Amygdala (tissue), 56 donors: ENCODE measurements at places on chromosomes 5 and 9.

DNA sequence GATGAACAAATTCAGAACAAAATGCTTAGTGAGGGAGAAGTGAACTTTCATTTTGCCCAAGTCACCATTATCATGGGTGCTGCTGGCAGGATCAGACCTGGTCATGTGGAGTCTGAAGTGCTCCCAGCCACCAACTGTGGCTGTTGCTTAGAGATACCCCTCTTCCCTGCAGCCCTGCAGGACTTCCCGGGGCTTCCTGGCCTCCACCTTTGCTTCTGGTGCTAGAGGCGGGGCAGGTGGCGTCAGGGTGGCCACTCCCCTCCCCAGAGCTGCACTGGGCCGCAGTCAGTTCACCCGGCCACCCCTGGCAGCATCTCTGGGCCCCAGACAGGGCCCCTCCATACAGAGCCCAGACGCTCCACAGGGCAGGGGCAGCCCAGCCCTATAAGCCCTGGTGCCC lies 30.0 kb upstream of the SLC12A7 start:
- no peak for DNase-seq

DNA sequence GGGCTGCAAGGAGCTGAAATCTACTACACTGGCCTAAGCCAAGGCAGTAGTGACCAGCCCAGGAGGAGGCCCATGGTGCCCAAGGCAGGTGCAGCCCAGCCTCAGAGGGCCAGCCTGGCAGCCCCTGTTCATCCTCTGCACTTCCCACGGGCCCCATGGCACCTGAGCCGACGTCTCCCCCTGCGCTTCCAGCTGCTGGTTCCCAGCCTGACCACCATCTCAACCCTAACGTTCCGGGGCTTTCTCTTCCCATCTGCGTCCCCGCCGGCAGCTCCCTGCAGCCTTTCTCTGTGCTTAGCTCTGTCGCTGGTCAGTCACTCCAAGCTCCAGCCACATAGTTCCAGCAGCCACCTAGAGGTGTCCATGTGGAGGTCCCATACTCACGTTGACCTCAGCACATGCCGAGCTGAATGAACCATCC lies 105.5 kb upstream of the LMX1B start:
- no peak for DNase-seq

DNA sequence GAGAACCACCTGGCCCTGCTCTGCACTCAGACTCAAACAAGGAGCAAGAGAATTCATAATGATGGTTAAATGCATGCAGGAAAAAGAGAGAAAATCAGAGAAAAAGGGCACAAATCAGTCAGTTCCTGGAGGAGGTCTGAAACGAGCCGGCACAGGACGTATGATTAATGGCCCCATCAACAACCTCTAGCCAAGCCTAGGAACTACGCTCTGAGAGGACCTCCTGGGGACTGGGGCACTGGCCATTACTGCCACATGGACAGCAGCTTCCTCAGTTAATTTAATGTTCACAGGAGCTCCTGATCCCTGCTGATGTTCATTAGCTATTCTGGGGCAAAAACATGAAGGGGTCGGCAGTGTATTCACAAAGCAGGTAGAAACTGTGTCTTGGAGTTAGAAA lies 238.1 kb downstream of the MED10 start:
- no peak for DNase-seq

- DNase-seq: no peak
Measured at GRCh38 chr5:83583859-83584258, 112.3 kb downstream of the VCAN start.

DNA sequence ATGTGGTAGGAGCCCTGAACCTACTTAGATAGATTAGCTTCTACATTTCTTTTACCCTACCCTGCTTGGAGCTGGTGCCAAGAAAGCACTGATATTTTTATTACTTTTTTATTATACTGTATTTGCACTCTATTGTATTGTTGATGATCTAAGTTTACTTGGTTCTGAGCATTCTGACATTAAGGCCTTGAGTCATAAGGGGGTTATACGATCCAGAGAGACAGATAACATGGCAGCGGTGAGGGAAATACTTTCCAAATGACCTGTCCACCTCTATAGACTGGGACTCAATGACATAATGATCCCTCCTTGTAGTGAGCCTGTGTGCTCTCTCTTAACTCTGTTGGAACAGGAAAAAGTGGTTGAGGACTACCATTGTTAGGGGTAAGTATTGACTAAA lies 176.3 kb downstream of the MAN2A1 start:
- DNase-seq: no peak

- DNase-seq: no peak
Measured at GRCh38 chr5:27969157-27969556, 930.8 kb upstream of the CDH9 start.

DNA sequence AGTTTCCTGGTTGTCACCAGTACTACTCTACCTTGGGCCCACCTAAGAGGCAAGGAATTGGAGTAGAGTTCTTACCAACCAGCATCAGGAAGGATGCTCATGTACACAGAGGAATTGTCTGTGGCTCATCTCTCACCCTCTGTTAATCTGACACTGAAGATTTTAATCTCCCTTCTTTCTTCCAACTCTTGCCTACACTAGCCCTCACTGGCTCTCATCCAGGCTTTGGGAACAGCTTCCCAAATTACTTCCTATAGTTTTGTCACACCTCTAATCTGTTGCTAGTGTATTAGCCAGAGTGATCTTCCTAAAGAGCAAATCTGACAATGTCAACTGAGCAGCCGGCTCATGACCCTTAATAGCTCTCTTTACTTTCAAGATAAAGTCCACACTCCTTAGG lies 218.7 kb upstream of the TRIM32 start:
- no peak for DNase-seq

DNA sequence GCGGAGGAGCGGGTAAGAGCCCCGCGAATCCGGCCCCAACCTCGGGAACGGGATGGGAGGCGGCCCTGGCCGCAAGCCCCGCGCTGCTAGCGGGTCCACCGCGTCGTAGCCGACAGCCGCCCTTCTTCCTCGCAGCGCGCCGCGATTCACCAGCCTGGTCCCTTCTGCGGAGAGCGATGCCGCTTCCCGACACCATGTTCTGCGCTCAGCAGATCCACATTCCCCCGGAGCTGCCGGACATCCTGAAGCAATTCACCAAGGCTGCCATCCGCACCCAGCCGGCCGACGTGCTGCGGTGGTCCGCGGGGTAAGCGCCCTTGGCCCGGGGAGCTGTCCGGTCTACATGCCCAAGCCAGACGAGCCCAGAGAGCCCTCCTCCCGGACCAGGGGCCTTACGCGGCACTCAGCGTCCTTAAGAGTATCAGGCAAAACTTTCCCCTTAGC lies 335 bp downstream of the ROPN1L start:
- no peak for DNase-seq

DNA sequence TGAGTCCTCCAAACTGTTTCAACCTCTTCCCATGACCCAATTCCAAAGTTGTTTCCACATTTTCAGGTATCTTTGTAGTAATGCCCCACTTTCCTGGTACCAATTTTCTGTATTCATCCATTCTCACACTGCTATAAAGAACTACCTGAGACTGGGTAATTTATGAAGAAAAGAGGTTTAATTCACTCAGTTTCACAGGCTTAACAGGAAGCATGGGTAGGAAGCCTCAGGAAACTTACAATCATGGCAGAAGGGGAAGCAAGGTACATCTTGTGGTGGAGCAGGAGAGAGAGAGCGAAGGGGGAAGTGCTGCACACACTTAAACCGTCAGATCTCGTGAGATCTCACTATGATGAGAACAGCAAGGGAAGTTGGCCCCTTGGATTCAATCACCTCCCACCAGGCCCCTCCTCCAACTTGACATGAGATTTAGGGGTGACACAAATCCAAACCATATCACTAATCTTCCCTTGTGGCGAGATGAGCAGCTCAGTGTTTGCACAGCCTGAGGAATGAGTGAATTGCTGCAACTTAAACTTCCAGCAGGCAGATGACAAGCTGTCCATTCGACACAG lies 42.9 kb downstream of the TRIP13 start:
- DNase-seq: no peak

GRCh38 chr9:107480386-107480789 lies 9.2 kb downstream of the KLF4 start:
- no peak for DNase-seq

- no peak for DNase-seq
Measured at GRCh38 chr9:110257097-110257841, 962 bp upstream of the TXN start.

- no peak for DNase-seq
Measured at GRCh38 chr5:141651728-141652105, 499 bp upstream of the FCHSD1 start.

- peak; percentile 14 for DNase-seq
Measured at GRCh38 chr5:100900142-100900795, 2.8 kb downstream of the ST8SIA4 start.
